ENCODE measurements at places on chromosomes 6 and 20.

- no peak for DNase-seq
Measured at GRCh38 chr6:73043446-73043845, 181.8 kb downstream of the KHDC1L start.

DNA sequence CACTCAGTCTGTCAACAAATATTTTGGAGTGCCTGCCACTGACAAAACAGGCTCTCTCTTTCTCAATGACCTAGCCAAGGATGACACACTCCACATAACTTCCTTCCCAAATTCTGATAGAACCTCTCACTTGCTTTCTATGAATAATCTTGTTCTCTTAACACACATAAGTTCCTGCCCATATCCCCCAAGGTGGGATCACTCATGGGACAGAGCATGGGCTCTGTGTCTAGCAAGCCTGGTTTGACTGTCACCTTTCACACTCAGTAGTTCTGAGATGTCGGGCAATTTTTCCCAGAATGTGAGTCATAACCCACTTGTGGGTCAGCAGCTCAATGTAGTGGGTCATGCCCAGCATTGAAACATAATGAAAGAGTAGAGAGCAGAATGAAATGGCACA is 78.1 kb downstream of the LRFN2 start:
- no peak for DNase-seq

DNA sequence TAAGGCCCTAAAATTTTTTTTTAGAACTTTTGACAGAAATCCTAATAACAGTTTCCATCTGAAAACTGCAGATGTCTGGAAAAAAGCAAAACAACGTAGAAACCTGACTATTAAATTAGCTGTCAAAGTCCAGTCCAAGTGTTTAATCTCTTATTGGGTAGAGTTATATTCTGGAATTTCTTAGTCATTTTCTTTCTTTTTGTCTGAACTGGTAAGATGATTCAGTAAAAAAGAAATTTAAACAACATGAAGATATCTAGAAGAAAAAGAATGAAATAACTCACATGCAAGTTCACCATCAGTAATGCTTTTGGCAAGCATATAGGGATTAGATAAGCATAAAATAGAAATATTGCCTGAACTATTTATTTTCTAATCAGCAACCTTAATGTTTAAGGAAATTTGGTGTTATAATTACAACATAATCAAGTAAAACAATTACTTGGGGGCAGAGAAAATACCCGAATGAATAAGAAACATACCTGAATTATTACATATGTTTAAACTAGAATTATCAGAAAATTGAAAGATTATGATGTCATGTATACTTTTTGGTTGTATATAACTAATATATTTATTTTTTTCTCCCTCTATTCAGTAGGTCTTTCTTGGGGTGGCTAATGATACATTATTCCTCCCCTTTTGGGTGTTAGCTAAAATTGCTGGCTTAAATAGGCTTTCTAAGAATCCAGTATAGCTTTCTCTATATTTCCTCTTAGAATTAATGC is 51.1 kb downstream of the FAM83B start:
- no peak for DNase-seq

DNA sequence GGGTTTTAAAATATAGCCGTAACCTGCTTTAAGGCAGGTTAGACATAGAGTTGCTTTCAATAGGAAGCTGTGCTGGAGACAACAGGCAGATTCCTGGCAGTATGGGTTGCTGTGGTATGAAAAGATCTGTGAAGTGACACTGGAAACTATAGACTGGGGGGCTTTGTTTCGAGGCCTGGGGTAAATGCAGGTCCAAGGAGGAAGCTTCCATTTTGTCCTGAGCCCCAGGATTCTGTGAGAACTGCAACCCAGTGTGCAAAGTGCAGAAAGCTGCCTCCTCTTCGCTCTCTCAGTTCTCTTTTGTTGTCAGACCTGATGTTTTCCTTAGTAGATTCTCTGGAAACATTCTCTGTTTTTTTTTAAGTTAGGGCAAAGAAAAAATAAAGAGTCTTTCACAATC is 86.9 kb downstream of the LYRM4 start:
- DNase-seq: no peak

DNA sequence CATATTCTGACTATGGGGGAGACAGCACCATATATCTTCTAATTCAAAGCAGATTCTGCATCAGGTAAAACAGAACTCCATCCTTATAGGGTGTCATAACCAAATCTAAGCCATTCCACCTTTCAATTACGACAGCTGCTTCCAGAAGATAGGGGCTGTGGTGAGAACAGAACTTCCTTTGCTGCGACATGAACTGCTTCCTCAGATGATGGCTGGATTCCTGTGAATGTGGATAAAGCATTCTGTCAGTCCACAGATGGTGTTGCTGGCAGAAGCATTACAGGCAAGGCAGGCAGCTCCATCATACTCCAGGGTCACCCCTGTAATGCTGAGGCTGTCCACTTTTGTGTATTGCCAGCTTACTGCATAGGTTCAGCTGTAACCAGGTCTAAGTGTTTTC is 172.1 kb upstream of the PROKR2 start:
- no peak for DNase-seq

GRCh38 chr6:3751730-3752530 is 417 bp upstream of the PXDC1 start:
- DNase-seq: no peak

- no peak for DNase-seq
Measured at GRCh38 chr20:2920473-2920872, 47.2 kb downstream of the PTPRA start.

DNA sequence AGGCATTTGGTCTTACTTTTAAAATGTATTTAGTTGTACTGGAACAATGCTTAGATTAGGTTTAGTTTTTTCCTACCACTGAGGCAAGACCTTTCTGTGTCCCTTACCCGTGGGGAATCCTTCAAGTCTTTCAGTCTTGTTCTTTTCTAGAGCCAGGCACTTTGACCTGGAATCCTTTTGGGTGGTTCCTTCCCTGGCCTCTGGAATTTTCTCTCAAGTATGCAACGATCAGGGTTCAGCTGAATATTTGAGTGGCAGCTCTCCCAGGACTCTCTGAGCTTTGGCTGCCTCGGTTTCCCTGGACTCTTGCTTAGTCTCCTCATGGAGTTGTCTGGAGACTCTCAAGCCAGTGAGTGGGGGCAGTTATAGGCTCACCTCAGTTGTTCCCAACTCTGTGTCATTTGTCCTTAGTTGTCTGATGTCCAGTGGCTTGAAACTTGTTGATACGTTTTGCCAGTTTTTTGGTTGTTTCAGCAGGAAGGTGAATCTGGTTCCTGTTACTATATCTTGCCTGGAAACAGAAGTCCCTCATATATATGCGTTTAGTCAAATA is 118.1 kb downstream of the QKI start:
- DNase-seq: no peak

DNA sequence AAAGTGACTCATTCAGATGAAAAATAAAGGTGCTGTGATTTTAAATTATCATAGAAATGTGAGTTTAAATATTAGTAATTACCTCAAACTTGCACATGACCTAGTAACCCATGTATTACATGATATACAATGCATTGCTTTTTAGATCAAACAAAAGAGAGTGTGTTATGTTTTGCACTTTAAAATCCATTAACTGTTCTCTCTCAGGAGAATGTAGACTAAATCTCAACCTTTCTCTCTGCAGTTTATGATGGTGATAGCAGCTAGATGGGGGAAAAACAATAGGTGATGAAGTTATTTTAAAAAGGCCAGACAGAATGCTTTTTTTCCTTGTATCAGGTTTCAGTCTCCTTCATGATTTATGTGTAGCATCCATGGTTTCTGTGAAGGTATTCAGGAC is 404.4 kb upstream of the RNF217 start:
- no peak for DNase-seq

DNA sequence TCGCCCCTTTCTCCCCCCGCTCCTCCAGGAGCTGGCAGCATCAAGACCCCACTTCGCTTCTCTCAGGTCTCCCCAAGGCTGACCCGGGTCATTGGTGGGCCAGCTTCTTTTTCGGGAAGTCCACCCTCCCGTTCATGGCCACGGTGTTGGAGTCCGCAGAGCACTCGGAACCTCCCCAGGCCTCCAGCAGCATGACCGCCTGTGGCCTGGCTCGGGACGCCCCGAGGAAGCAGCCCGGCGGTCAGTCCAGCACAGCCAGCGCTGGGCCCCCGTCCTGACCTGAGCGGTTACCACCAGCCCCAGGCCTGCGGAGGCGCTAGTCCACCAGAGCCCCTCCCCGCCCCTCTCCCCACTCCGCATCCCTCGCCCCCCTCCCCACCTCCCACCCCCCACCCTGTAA is 1.0 kb downstream of the PPDPF start:
- no peak for DNase-seq

DNA sequence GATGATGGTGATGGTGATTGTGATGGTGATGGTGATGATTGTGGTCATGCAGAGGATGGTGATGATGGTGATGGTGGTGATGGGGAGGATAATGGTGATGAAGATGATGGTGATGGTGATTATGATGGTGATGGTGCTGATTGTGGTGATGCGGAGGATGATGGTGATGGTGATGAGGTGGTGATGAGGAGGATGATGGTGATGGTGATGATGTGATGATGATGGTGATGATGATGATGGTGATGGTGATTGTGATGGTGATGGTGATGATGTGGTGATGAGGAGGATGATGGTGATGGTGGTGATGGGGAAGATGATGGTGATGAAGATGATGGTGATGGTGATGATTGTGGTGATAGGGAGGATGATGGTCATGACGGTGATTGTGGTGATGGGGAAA is 333.7 kb downstream of the CDH4 start:
- no peak for DNase-seq

GRCh38 chr6:108594640-108595039 is 33.9 kb downstream of the FOXO3 start:
- DNase-seq: no peak

GRCh38 chr6:7180751-7181150 is 73.0 kb downstream of the RREB1 start:
- DNase-seq: no peak

DNA sequence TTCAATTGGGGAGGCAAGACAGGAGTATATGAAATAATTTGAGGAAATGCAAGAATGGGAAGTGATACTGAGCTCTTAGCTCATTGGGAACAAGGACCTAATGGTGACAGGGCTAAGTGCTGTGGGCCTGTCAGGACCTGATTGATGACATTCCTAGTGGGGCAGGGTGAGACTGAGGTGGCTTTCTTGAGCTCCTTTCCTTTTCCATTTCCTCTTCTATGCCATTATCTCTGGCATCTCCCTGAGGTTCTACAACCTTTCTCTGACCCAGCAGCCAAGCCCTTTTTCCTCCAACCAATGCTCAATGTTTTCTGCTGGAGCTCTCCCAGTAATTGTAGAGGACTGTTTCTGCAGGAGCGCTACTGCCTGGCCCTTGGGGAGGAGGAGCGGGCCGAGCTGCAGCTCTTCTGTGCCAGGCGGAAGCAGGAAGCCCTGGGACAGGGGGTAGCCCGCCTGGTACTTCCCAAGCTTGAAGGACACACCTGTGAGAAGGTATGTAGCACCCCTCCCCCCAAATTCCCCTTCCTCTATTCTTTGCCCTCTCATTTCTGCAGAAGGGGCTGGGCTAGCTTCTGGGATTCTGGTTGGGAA is 2.8 kb upstream of the TOMM6 start:
- no peak for DNase-seq

DNA sequence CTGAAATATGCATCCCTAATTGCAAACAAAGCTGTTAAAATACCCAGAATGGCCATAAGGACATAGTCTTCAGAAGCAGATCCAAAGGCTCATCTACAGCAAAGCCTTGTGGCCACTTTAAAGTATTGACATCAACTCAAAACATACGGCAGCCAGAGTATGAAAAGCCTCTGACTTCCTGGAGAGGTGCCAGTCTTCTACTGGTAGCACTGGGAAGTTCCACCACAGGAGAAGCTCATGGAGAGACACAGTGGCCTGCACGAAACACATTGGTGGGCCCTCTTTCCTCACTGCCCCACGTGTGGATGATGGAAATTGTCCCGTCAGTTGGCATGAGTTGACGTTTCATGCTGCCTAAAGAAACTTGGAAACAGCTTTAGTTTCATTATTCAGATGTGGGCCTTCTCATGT is 202.6 kb upstream of the HEY2 start:
- DNase-seq: no peak

GRCh38 chr6:73145690-73146089 is 79.6 kb downstream of the KHDC1L start:
- no peak for DNase-seq

GRCh38 chr20:33667245-33667675 is 517 bp downstream of the ACTL10 start:
- DNase-seq: no peak

GRCh38 chr6:47603995-47604394 is 94.4 kb upstream of the ADGRF4 start:
- DNase-seq: no peak

- no peak for DNase-seq
Measured at GRCh38 chr6:167420858-167421766, 96.2 kb downstream of the TTLL2 start.

DNA sequence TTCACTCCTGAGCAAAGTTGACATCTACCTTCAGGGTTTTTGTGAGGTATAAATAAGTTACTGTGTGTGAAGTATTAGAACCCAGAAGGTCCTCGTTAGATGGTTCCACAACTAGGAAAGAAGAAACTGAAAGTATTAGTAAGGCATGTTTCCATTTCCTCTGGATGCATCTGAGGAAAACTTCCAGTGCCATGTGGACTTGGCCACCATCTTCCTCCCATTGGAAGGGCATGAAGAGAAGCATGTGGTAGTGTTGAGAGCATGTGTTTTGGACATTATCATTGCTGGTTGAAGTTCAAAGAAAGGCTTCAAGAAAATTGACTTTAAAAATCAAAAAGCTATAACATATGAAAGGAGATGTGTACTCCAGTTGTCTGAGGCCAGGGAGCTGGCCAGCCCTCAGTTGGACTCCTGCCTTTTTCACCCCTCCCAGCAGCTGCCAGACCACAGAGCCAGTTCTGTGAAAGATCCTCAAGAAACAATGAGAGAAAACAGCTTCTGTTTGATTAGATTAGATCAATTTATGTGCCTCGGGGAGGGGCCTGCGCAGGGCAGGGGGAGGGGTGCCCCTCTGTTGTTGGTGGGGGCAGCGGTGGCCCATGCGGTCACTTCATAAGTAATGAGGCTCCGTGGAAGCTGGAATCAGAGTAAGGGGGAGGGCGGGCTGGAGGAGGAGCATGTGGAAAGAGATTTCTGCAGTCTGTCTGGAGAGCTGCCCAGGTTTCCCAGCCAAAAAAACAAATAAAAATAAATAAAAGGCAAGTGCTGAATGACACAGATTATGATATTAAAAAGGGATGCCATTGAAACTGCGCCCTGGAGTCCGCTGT is 154.0 kb downstream of the JARID2 start:
- no peak for DNase-seq

GRCh38 chr20:23435626-23436539 is 3.6 kb upstream of the CSTL1 start:
- no peak for DNase-seq

- DNase-seq: no peak
Measured at GRCh38 chr20:52859156-52859876, 112.8 kb upstream of the TSHZ2 start.
